ENCODE measurements at places on chromosomes 1 and 21.
A peak's percentile ranks its signal among the peaks of the same experiment; 100 is the strongest.

- DNase-seq: peak; percentile 35
Observed at GRCh38 chr1:234433563-234434285, 45.3 kb downstream of the TARBP1 start.

DNA sequence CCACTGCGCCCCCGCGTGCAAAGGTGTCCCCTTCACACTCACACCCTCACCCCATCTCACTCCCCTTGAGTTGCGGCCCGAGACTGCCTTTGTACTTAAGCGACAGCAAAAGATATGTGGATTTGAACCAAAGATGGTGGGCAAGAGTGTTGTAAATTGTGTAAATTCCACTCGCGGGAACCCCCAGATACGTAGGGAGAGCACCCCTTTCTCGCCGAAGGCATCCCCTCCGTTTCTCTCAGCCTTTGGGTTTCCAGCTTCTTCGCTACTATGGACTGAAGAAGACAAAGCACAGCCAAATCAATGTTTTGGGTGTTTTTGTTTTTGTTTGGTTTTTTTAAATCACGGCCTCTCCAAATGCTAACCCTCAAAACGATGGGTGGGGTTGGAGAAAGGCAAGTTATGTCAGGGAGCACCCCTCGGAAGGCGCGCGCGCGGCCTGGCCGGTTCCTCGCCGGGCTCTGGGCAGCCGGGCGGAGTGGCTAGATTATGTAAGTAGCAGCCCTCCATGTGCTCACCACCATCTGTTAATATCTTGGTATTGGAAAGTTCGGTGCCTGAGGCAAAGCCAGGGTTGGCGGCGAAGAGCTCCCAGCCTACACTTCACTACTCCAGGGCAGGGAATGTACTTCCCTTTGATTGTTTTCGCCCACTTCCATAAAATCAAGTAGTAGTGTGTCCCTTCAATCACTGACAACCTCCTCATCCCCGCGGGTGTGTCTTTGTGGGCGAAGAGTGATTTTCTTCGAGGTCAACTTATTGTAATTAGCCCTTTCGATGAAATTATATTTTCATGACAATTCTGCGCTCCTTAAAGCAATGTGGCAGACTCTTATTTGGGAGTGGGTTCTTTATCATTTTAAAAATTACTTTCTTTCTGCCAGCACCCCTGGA lies 4.0 kb upstream of the PROX1 start:
- DNase-seq: no peak

DNA sequence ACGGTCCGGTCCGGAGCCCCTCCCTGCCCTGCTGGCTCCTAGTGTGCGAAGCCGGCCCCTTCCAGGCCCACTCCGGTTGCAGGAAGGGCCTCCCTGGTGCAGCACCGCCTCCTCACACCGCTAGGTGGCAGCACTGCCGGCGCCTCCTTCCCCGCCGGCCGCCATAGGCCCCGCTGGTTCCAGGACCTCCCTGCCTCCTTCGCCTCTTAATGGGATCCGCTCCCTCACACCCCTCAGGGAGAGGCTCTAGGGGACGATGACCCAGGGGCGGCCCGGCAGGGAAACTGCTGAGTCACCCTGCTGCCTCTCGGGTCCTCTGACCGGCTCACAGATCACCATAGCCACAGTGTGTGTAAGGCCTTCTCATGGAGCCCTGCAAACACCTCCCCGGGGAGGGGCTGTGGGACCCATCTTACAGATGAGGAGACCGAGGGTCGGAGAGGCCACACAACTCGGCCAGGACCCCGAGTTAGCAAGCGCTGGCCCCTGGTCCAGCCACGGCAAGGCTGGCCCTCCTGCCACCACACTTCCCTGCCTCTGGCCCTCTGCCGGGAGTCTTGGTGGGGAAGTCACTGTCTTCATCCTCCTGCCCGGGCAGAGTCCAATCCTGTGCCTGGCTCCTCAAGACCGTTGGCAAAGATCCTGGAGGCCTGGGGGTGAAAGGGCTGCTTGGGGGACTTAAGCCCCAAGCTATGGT lies 1.6 kb upstream of the AJAP1 start:
- DNase-seq: peak; percentile 18

- DNase-seq: no peak
Observed at GRCh38 chr21:19590044-19590443, 1186.5 kb upstream of the TMPRSS15 start.

GRCh38 chr1:105997516-105997915 lies 1059.0 kb upstream of the PRMT6 start:
- no peak for DNase-seq

- DNase-seq: peak; percentile 70
Observed at GRCh38 chr21:26169611-26170470, 729 bp downstream of the APP start.

- peak; percentile 6 for DNase-seq
Observed at GRCh38 chr1:174872615-174873058, 127.1 kb upstream of the CACYBP start.

GRCh38 chr1:154583773-154584172 lies 16.2 kb downstream of the CHRNB2 start:
- peak; percentile 33 for DNase-seq

DNA sequence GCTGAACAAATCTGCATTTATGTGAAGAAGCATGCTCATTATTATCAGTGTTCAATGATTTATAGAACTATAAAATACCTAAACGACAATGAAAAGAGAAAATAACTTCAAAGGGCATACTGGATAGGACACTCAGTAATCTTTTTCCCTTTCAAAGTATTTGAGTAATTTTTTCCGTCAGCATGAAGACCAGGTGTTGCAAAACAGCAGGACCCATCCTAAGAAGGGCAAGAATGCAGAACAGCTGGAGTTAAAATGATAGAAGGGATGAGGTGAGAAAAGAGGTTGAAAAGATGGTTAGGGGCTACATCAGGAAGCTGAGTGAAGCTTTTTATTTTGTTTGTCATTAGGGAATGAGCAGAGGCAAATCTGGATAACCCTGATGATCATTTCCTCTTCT lies 7.1 kb upstream of the RGS18 start:
- DNase-seq: peak; percentile 31

GRCh38 chr1:78758506-78758905 lies 108.9 kb downstream of the IFI44 start:
- no peak for DNase-seq

DNA sequence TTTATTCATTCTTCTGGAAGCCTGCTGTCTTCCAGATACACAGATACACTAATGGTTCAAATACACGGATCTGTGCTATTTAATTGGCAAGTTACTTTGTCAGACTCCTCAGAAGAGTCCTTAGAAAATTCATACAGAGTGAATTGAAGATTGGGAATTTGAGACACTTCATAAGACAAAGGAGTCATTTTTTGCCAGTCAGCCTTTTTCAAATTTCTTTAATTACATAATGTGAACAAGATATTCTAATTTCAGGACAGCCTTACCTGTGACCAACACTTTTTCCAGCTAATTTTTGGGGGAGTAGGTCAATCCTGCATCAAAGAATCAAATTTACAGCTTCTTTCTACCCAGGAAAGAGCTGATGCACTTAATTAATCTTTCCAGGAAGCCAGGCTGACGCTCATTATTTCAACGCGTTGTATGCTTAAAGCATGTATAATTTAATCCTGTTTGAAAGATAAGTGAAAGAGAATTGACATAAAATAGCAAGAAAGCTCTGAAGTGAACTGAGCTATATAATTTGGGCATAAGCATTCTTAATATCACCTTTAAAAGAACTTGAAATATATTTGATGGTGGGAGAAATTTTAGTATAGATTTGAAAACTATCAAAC lies 12.8 kb upstream of the NRIP1 start:
- no peak for DNase-seq

DNA sequence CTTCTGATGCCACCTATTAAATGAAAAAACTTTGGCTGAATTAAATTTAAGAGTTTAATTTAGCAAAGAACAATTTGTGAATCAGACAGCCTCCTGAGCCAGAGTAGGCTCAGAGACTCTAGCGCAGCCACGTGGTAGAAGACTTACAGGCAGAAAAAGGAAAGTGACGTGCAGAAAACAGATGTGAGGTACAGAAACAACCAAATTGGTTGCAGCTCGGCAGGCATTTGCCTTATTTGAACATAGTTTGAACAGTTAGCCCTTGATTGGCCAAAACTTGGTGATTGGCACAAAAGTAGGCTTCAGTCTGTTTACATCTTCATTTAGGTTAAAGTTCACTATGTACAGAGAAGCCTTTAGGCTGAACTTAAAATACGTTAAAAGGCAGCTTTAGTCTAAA lies 22.9 kb downstream of the TCP10L start:
- DNase-seq: peak; percentile 71

GRCh38 chr1:61392409-61393242 lies 310.3 kb downstream of the NFIA start:
- no peak for DNase-seq

GRCh38 chr1:17723684-17724083 lies 31.4 kb upstream of the ACTL8 start:
- no peak for DNase-seq

DNA sequence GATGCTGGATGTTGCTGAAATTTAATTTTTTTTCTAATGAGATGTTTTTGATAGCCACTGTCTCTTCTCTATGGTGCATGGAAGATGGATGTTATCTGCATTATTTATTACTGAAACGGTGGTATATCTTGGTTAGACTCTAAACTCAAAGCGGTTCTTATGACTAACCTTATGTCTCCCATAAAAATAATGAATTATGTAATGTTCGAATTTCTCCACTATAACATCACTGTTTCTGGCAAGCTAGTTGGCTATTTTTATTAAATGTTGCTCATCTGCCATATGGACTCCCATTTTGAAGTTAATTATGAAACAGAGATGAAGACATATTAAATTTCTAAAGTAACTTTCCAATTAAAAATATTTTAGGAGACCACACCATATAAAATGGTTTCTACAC lies 808.6 kb upstream of the ADGRL4 start:
- DNase-seq: peak; percentile 40

DNA sequence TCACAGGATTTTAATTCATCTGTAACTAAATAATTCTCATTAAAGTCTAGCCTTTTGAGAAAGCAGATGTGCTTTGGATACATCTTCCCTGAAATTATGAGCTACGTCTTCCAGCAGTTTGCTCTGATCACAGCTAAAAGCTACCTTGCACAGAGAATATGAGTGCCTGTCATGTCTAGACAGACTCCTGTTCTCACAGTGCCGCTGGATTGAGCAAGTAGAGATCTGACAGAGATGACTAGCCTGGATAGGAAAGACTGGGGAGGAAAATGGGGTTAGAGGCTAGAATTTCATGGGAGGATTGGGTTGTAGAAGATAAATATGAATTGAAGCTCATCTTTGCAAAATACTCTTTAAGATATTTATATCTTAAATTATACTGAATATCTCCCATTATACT lies 24.1 kb downstream of the CEPT1 start:
- no peak for DNase-seq

DNA sequence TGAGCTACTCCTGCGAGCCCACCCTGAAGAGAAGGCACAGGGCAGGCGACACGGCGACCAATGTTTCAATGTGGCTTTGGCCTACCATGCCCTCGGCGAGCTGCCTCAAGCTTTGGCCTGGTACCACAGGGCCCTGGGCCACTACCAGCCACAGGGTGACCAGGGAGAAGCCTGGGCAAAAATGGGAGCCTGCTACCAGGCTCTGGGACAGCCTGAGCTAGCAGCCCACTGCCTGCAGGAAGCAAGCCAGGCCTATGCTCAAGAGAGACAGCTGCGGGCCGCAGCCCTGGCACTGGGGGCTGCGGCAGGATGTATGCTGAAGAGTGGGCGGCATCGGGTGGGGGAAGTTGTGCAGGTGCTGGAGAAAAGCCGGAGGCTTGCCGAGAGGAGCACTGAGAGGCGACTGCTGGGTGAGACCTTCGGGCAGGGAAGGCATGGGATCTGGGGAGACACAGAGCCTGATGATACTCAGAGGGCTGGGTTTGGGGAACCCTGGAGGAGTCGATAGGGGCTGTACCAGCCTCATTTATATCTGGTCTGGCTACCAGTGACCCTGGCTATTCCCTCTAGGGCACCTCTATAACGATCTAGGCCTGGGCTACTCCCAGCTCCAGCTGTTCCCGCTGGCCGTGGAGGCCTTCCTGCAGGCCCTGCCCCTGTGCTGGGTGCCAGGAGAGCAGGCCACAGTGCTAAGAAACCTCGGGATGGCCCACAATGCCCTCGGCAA lies 2.3 kb downstream of the TTC24 start:
- no peak for DNase-seq

DNA sequence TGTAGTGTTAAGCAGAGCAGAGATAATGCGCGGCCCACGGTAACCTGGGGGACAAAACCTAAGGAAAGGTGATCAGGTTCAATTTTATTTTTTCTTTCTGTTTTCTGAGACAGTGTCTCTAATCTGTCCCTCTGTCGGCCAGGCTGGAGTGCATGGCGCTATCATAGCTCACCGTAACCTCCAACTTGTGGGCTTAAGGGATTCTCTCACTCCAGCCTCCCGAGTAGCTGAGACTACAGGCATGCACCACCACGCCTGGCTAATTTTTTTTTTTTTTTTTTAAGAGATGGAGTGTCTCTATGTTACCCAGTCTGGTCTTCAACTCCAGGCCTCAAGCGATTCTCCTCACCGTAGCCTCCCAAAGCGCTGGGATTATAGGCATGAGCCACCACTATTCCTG lies 724 bp upstream of the ANKRD35 start:
- DNase-seq: no peak

GRCh38 chr1:27970401-27970800 lies 10.6 kb downstream of the XKR8 start:
- peak; percentile 86 for DNase-seq

- no peak for DNase-seq
Observed at GRCh38 chr1:242062271-242062670, 63.4 kb upstream of the MAP1LC3C start.

- no peak for DNase-seq
Observed at GRCh38 chr1:94119796-94120569, 965 bp downstream of the ABCA4 start.

DNA sequence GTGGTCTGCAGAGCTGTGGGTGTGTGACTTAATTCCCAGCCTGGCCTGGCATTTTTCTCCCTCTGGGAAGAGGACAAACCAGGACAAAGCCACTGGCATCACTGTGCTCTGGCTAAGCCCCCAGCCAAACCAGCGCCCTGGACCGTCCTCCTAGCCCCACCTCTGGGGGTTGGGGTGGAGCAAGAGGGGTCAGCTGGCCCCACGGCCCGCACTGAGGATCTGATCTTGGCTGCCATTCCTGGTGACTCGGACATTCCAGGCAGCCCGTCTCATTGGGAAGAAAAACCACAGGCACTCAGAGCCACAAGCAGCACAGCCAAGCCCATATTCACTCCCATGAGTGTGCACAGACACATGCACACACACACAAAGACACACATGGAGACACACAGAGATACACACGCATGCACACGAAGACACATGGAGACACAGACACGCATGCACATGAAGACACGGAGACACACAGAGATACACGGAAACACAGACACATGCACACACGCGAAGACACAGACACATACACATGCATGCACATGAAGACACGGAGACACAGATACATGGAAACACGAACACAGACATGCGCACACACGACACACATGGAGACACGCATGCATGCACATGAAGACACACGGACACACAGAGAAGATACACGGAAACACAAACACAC lies 2.3 kb upstream of the MXRA8 start:
- DNase-seq: peak; percentile 96

Measured in fibroblast of upper back skin (primary cell).